ENCODE measurements at places on chromosomes 2 and 18.

DNA sequence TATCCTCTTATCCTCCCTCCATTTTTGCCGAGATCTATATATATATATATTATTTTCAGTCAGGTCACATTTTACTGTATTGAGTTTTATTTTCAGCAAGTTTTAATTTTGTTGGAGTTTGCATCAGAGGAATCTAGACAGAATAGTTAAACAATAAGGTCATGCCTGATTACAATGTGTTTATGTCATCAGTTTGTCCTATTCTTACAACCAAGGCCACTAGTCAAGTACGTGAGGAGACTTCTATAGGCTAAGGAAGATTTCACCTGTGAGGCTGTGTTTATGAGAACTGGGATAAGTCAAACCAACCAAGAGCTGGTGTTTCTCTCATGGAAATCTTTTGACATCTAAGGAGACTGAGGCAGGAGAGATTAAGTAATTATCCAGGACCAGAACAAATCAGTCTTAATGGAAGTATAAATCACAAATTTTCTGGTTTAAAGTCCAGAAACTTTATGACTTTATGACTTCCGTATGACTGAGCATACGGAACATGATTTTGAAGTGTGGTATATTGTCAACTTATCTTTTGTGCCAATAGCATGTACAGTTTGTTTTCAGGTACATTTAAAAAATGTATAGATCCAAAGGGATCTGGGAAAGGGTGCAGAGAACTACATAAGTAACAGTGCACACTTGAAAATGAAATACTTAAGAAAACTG lies 100.0 kb upstream of the DTNA start:
- no peak for DNase-seq

GRCh38 chr2:5473635-5474034 lies 218.5 kb upstream of the SOX11 start:
- no peak for DNase-seq

DNA sequence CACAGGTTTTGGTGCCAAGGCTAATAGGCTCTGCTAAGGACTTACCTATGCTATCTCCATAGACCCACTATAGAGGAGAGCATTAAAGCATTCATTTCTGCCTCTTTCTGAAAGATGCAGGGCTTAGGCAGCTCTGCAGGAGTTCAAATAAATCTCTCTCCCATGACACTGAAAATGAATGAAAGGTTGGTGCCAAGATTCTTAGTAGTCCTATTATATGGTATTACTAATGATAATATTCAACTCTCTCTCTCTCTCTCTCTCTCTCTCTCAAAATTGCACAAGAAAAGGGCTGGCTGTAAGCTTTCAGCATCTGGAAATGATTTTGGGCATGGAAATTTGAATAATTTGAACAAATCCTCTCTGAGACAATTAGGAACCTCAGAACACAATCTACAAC lies 433.7 kb downstream of the MBD2 start:
- no peak for DNase-seq

- no peak for DNase-seq
Observed at GRCh38 chr18:23484561-23485182, 18.6 kb upstream of the RMC1 start.

- no peak for DNase-seq
Observed at GRCh38 chr2:42102591-42103450, 55.0 kb downstream of the PKDCC start.

DNA sequence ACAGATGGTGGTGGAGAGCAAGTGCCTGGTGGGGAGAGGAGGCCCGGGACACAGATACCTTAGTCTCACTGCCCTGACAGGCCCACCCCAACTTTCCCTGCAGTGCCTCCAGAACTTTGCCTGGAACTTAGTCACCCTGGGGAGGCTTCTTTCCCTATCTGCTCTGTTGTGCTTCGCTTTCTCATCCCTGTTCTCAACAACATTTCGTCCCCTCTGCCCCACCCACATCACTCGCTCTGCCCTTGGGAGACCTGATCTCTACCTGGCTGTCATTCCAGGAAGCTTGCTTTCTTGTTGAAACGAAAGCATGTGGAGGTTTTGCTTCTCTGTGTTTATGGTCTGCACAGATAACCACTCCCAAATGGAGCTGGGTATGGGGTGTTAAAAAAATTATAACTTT lies 93.8 kb downstream of the PRKCE start:
- no peak for DNase-seq

DNA sequence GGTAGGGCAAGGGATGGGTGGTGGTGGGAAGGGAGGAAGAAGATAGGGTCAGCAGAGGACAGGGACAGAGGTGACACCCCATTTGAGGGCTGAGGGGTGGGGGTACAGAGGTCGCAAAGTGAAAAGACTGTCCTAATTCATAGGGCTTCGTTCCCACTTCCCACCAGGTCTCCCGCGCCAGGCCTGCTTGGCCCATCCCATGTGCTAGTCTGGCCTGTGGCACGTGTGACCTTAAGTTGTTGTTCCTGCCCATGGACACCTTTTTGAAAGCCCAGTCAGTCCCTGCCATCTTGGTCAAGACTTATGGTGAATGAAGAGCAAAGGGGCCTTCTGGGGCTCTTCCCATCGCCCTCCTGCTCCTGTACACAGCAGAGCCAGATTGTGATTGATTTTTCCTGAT lies 46.2 kb downstream of the TGOLN2 start:
- DNase-seq, result no peak

DNA sequence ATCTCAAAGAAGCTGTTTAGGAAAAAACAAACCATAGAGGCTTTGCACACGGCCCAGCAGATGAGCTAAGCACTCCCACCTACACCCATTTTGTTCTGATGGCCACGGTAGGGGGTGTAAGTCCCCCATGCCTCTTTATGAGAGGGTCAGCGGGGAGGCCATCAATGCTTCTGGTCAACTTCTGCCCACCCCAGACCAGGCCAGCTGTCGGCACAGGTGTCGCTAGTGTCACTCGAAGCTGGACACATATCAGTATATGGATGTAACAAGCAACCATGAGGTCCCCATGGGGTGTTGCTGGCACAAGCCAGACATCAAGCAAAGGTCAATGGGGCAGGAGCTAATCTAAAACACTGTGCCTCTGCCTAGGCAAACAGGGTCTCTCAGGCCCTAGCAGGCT lies 23.7 kb upstream of the SLC35F6 start:
- DNase-seq, result no peak

DNA sequence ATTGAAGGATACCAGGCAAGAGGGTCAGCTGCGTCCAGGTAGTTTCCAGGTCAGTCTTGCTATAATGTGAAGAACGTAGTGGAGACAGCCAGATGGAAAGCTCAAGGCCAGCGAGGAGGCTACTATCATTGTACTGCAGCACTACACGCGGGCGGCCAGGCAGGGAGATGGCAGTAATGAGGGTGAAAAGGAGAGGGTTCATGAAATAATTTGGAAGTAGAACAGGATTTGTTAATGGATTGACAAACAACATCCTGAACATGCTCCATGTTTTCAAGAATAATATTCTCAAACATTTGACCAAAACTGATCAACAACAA lies 17.1 kb downstream of the SPIRE1 start:
- DNase-seq, result no peak

DNA sequence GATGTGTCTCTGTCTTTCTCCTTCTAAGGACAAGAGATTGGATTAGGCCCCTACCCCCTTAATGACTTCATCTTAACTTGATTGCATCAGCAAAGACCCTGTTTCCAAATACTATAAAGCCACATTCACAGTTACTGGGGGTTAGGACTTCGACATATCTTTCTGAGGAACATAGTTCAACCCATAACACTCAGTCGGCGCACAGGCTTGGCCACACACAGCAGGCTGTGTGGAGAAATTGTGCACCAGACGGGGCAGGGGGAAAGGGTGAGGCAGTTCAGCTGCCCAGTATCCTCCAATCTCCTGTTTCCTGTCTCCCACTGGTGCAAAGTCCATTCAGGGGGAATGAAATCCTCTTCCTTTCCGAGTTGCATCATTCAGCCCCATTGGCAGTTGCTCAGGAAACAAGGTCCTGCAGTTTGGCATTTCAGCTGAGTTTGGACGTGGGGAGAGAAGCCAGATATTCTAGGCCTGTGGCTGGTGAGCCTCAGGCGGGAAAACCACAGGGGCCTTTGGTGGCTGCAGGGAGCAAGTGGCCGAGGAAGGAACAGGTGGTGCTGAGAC lies 9.4 kb upstream of the RAPGEF4 start:
- DNase-seq, result no peak

GRCh38 chr18:67318651-67319050 lies 197.9 kb downstream of the DSEL start:
- DNase-seq, result no peak

- DNase-seq, result no peak
Observed at GRCh38 chr2:215557701-215558100, 121.8 kb upstream of the FN1 start.

DNA sequence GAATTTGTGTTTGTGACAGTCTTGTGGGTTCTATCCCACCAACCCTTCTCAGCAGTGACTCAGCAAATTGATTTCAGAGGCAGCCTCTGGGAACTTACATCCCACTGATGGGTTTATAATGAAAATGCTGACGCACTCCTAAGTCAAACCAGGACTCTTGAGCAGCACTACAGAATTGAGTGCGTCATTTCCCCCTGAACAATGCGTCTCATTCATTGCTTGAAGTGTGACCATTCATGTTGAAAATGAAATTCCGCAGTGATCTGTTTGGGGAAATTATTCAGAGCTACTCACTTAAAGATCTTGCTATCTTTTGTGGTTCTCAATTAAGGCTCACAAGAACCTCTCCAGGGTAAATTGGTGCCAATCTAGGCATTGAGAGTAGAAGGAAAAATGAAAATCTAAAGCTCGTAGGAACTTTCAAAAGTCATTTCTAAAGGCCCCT lies 417.7 kb upstream of the SLC14A2 start:
- no peak for DNase-seq

DNA sequence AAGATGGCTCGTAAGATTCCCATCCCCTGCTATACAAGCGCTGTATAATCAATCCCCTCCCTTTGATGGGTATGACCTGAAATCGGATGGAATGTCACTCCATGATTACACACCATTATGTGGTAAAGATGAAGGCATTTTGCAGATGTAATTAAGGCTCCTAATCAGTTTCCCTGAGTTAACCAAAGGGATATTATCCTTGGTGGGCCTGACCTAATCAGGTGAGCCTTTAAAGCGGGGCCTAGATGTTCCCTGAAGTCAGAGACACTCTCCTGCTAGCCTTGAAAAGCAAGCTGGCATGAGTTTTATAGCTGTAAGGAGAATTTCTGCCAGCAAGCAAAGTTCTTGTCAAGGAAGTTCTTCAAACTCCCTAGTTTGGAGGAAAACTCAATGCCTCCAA lies 223.8 kb upstream of the FN1 start:
- DNase-seq, result no peak

GRCh38 chr2:162075689-162076132 lies 1.7 kb upstream of the DPP4 start:
- DNase-seq, result no peak
